ENCODE measurements at places on chromosomes 3 and 15.

GRCh38 chr3:126052196-126053058, 31.5 kb downstream of the SLC41A3 start:
- DNase-seq, result no peak

DNA sequence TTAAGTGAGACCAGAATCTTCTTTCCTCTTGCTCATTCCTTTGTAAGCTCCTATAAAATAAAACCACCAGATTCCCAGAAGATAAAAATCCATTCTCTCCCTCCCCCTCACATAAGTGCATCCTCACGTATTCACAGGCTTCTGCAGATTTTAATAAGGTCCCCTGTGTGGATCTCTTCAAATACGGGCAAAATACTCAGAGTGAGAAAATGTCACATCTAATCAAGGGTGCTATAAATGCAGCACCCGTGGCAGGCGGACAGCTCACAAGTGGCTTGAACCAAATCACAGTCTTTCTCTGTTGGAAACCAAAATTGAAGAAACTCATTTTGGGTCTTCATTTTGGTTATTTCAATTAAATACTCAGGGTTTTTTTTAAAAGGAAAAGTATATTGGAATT, 212.9 kb upstream of the CMC1 start:
- DNase-seq, result no peak

DNA sequence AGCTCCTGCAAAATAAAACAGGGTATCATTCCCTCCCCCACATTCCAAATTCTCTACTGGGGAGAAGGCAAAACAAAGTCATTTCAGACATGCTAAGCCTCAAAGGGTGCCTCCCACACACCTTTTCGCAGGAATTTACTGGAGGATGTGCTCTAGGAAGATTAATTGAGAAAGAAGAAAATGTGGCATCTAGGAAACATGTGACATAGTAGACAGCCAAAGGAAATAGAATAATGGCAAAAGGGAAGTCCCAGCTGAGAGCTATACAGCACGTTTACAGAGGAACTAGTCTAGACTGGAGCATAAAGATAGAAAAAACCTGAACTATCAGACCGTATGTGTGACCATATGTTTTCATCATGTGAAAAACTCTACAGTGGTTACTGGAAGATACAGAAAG, 58.8 kb upstream of the MELTF start:
- no peak for DNase-seq

- DNase-seq, result no peak
Observed at GRCh38 chr3:14231145-14231990, 52.8 kb downstream of the LSM3 start.

DNA sequence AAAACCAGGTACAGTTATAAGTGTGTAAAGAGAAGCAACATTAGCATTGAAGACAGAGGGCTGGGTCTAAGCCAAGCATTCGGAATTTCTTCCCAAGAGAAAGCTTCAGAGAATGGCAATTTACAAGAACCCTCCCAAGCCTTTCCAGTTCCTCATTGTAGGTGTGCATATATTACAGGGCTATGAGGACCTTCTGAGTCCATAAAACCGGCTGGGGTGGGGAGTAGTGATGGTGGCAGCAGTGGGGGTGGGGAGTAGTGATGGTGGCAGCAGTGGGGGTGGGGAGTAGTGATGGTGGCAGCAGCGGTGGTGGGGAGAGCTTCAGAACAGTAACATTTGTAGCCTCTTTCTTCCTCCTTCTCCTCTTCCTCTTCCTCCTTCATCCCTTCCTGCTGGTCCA, 368.7 kb upstream of the UMPS start:
- DNase-seq, result no peak

GRCh38 chr3:59535791-59536221, 486.0 kb upstream of the CFAP20DC start:
- no peak for DNase-seq

DNA sequence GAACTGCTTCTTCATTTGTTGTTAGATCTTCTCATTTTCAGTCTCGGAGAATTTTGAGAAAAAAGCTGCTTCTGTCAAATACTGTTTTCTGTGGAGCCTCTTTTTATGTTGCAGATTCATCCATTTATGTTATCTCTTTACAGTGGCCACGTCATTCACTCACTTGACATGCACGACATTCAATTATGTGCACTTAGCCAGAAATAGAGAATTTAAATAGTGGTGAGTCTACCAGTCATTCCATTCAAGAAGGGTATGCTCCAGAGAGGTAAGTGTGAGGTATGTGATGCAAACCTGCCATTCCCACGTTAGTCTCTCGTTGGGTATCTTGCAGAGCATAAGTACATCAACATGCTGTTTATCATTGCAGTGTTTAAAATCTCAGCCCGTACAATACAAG, 9.8 kb downstream of the ARPP19 start:
- DNase-seq, result no peak

GRCh38 chr3:94996743-94997142, 933.9 kb downstream of the NSUN3 start:
- DNase-seq, result no peak

DNA sequence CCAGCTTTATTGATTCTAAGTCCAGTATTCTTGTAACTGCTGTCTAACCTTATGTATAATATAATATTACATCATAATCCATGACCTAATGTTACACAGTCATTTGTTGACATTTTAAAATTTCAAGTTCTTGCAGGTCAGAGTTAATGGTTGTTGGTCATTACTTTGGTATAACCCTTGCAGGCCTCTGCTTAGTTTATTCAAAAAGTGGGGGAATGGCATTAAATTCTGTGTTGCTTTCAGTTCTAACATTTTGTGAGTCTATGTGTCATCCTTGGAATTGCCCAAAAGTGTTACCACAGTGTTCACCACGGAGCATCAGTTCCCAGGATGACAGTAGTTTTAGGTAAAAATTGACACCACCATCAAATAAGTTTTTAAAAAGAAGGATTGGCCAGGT, 174.8 kb upstream of the BCL6 start:
- DNase-seq, result no peak

GRCh38 chr15:73337187-73337586, 31.6 kb downstream of the HCN4 start:
- no peak for DNase-seq

- no peak for DNase-seq
Observed at GRCh38 chr3:15506571-15506970, 14.9 kb downstream of the COLQ start.

GRCh38 chr15:27820722-27821121, 278.4 kb downstream of the OCA2 start:
- no peak for DNase-seq

GRCh38 chr3:113140876-113141275, 70.5 kb upstream of the BOC start:
- DNase-seq, result no peak

- DNase-seq, result no peak
Observed at GRCh38 chr15:68403161-68403941, 28.6 kb downstream of the ITGA11 start.

DNA sequence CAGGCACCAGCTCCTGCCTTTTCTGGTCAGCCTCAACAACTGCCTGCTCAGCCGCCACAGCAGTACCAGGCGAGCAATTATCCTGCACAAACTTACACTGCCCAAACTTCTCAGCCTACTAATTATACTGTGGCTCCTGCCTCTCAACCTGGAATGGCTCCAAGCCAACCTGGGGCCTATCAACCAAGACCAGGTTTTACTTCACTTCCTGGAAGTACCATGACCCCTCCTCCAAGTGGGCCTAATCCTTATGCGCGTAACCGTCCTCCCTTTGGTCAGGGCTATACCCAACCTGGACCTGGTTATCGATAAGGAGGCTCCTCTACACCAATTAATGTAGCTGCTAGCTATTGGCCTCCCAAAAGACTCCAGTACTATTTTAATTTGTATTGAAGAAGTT, 38.9 kb downstream of the TFG start:
- no peak for DNase-seq

DNA sequence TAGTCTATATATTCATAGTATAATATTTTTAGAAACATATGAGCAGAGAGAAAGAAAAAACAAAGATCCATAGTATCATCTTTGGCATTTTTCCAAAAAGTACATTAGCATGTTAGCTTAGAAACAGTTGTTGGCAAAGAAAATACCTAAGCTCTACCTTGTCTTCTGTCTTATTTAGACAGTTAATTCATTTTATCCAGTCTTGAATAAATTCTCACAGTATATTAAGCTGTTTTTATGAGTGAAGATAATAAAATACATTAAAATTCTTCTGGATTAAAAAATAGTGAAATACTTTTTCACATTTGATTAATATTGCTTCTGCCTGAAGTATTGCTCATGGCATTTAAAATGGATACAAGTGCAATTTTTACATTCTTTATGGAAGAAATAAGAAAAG, 145.2 kb downstream of the ZIC1 start:
- no peak for DNase-seq

DNA sequence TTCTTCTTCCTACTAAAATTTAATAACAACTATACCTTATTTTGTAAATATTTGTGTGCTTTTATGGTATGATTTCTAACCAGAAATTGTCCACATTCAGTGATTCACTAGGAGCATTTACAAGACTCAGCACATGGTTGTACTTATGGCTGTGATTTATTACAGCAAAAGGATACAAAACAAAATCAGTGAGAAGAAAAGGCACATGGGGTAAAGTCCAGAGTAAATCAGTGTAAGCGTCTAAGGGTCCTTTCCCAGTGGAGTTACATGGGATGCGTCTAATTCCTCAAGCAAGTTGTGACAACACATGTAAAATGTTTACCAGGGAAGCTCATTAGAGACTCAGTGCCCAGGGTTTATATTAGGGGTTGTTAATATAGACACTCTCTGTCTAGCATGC, 31.1 kb downstream of the RNF13 start:
- DNase-seq, result no peak

GRCh38 chr15:40249477-40250303, 10.8 kb downstream of the PAK6 start:
- no peak for DNase-seq

GRCh38 chr3:115071601-115072000, 75.5 kb downstream of the ZBTB20 start:
- DNase-seq, result no peak

- no peak for DNase-seq
Observed at GRCh38 chr15:78574944-78575343, 9.6 kb downstream of the CHRNA5 start.

DNA sequence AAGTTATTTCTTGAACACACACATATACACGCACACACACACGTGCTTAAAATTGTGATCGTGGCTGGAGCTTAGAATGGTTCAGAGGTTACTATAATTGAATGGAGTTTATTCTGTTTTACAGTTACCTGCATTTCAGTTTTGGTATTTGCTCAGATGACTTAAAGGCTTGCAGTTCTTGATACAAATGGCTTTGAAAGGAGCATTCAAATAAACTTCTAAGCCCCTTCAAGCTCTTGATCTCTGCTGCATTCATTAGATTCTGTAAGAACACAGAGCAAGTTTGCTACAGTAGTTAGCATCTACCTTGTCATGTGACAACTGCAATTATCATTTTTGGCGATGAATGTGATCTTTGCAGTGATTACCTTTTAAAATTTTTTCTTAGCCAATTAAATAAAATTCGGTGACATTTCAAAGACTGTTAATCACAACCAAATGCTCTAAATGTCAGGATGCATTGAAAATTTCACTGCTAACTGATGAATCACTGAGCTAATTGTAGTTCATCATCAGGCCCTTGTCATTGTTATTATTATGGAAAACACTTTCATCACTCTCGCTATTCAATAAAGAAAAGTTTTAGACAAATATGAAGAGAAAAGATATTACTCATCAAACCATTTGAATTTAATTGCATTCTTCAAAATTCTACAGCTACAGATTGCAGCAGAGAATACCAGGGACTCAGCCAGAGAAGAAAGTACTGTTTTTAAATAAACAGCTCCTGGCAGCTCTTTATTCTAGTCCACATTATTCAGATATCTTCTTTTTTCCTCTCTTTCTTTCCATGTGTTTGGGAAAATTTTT, 296.1 kb downstream of the LRTM1 start:
- DNase-seq, result no peak

GRCh38 chr15:74122403-74123130, 7.8 kb upstream of the ISLR2 start:
- no peak for DNase-seq

- DNase-seq, result no peak
Observed at GRCh38 chr3:177145381-177145780, 51.9 kb downstream of the TBL1XR1 start.

DNA sequence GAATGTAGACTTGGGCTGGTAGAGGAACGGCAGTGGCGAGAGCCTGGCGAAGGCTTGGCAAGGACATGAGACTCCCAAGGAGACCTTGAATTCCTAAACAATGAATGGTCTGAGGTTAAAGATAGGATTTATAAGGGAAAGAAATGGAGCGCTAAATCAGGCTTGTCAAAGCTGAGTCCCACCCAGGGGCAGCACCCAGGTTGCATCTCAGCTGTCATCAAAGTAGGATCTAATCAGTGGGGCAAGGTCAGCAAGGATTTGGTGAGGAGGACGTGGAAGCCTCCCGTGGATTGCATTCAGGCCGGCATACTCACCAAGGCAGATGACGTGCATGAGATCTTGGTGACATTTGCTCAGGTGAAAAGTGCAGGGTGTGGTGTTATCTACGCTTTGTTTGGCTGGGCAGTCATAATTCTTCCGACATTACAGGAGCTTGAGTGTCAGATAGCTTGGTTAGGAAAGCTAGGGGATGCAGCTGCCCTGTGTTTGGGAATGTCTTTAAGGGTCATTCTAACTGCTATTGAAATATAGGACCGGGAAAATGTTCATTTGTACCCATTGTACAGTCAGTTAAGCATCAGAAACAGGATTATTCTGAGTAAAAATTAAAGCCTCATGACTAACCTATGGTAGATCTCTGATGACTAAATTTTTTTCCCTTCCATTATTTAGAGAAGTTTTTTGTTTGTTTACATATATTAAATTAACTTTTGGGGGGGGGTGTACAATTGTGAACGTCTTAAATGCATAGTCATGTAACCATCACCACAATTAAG, 99.4 kb upstream of the TSC22D2 start:
- no peak for DNase-seq

GRCh38 chr3:141015481-141015880, 35.7 kb upstream of the SPSB4 start:
- DNase-seq, result no peak

GRCh38 chr3:5001805-5002173, 22.6 kb downstream of the BHLHE40 start:
- no peak for DNase-seq
